ENCODE measurements at places on chromosomes 1 and 21.

GRCh38 chr1:237671262-237671661, 219.5 kb downstream of the ZP4 start:
- DNase-seq: no peak

GRCh38 chr1:76018045-76018444, 56.5 kb upstream of the ST6GALNAC3 start:
- no peak for DNase-seq

GRCh38 chr21:43611598-43612369, 47.5 kb downstream of the HSF2BP start:
- peak; percentile 74 for DNase-seq

DNA sequence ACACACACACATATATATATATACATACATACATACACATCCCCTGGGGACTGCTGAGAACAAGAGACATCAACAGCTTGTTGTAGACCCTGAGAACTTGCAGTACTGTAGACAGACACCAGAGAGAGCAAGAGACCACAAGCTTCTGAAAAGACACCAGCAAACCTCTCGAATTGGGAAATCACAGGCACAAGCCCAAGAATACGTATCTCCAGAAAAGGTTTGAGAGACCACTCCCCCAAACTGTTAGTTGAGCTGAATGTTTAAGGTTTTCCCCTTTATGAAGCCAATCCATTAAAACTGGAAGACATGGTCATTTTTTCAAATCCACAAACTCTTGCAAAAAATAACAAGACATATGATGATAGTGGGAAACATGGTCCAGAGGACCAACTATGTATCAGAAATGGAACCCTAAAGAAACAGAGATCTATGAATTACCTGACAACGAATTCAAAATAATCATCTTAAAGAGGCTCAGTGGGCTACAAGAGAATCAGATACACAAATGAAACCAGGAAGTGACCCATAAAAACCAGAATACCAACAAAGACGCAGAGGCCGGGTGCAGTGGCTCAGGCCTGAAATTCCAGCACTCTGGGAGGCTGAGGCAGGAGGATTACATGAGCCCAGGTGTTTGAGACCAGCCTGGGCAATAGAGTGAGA, 45.1 kb downstream of the SLC2A1 start:
- DNase-seq: peak; percentile 57

GRCh38 chr1:94921977-94922376, 4.9 kb downstream of the CNN3 start:
- no peak for DNase-seq

DNA sequence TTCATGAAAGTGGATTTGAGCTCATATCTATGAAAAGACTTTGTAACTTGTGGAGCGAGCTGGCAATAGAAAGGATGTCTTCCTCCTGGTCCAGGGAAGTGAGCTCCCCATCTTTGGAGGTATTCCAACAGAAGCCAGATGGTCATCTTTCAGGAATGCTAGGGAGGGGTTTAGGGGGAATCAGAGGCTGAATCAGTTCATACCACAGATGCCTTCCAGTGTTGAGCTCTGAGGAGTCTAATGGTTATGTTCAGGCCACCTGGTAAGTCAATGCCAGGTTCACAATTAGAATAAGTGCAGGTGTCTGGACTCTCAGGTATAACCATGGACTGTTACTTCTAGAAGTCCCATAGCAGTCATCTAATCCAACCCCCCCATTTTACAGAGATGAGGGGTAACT, 119.1 kb downstream of the ACTL8 start:
- DNase-seq: no peak

GRCh38 chr1:20416706-20417105, 69.3 kb downstream of the CAMK2N1 start:
- DNase-seq: no peak

- DNase-seq: no peak
Observed at GRCh38 chr1:156118177-156118868, 3.8 kb downstream of the LMNA start.

DNA sequence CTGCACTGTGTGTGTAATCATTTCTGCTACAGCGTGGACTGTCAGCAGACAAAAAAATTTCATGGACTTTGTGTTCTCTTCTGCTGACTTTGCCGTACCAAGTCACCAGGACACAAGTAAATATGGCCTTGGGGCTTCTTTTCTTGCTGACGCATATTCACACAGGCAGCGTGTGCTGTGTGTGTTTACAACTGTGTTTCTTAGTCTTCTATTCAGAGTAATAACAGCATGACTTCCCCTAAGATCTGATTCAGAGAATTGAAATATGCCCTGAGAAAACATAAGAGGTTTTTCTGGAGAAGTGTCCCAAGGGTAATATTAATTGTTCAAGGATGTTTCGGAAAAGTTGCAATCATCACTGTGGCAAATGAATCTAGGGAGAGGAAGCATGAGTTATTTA, 47.1 kb upstream of the DYNLT5 start:
- DNase-seq: no peak

DNA sequence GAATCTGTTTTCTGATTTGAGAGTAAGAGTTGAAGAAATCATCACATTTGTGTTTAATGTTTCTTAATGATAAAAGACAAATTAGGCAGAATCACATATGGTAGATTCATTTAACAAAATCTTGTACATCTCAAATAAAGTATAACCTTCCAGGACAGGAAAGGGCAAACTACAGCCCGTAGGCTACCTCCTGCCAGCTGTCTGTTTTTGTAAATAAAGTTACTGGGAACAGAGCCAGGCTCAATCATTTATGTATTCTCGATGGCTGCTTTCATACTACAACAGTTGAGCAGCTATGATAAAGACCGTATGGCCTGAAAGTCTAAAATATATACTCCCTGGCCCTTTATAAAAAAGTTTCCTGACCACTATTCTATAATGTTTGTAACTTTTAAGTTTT, 204.1 kb downstream of the COL24A1 start:
- no peak for DNase-seq

- no peak for DNase-seq
Observed at GRCh38 chr1:243323491-243323890, 67.7 kb downstream of the SDCCAG8 start.

GRCh38 chr1:230808281-230808872, 59.9 kb downstream of the C1orf198 start:
- DNase-seq: no peak

DNA sequence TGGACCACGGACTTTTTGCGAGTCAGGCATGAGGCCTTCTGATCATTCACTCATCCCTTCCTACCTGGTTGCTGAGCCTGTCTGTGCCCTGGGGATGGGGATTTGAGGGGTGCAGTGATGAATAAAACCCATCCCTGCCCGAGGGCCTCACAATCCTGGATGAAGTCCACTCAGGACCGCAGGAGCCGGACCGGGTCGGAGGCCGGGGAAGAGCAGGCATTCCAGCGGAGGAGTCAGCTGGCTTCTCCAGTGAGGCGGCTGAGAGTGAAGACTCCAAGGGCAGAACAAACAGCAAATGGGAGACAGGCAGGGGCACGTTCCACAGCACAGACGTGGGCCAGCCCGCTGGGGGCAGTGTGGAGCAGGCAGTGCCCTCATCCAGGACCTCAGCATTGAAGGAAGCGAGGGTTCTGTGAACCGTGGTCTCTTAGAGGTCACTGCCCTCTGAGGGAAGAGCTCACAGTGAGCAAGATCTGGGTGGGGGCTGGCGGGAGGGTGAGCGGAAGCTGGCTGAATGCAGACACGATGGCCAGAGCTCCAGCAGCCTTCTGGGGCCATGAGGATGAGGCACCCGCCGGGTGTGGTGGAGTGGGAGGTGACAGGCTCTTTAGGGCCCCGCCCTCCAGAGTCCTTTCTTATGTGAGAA, 10.9 kb upstream of the LRRC3 start:
- no peak for DNase-seq

DNA sequence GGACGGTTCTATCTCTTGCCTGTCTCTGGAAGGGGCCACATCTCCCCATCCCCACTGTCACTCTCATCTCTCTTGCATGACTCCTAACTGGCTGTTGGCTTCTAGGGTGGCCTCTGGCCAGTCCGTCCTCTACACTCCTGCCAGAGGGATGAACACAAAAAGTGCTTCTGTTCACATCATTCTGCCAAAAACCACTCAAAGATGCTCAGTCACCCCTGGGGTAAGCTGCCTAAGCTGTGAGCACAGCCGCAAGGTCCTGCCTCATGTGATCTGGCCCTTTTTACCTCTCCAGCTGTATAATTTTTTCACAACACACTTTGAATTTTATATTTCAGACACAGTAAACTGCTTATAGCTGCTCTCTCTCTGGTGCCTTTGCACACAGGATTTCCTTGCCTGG, 97.6 kb upstream of the CD34 start:
- no peak for DNase-seq

DNA sequence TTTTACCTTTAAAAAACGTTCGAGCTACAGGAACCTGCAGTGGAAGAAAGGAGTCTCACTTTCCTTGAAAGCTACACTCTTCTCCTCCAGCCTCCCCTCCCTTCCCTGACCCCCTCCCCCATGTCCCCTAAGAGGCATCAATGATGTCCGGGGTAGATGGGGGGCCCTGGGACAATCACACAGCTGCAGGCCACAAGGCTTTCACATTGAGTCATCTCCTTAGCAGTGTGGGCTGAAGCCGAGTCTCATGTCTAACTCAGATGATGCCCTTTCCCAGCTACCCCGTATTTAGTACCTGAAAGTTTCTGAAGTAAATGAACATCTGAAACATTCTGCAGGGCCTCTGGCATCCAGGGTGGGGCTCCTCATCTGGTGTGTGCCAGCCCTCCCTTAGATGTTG, 6.3 kb upstream of the GPR25 start:
- no peak for DNase-seq

DNA sequence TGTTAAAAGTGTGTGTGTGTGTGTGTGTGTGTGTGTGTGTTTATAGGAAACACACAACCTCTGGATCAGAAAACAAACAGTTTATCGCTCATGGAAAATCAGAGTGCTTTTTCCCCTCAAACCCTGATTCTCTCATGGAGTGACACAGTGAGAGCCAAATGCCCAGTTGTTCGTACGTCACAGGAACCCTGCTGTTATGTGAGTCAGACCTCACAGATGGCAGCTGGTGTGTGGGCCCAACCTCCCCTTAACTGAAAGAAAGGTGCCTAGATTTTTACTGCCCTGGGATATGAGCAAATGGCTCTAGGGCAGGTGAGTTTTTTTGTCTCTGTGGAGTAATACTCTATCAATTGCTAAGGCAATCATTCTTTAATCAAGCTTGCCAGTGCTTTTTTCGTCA, 1788.1 kb downstream of the BRINP3 start:
- no peak for DNase-seq

DNA sequence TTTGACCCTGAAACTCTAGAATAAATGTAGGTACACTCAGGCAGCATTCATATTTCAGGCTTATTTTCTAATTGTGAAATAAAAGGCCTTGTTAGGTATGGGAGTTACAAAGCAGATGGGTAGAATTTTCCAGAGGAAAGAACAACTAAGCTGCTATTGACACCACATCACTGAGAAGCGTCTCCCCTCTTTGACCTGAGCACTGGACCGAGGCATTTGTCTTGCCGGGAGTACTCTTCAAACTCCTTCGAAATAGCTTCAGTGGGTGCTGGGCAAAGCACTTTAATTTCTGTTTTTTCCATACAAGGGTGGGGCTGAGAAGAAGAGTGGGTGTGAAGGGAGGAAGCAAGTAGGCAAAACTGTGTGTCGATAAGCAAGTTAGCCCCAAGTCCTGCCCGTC, 36.4 kb downstream of the ABCA4 start:
- DNase-seq: no peak

GRCh38 chr1:33986390-33987095, 122.7 kb downstream of the HMGB4 start:
- DNase-seq: no peak

DNA sequence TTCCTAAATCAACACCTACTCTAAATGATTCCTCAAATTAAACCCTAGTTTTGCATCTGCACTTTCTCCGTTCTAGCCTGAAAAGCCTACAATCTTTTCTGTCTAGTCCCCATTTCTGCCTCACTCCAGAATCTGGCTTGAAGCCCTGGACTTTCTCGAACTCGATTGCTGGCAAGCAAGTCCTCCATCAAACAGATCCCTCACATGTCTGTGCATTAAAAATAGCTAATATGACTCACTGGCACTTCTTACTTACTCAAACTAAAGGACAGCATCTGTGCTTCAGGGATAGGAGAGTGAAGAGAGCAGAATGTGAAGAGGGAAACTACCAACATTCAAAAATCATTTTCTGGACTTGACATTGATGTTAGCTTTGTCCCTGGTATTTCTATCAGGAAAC, 51.8 kb upstream of the CXADR start:
- no peak for DNase-seq

DNA sequence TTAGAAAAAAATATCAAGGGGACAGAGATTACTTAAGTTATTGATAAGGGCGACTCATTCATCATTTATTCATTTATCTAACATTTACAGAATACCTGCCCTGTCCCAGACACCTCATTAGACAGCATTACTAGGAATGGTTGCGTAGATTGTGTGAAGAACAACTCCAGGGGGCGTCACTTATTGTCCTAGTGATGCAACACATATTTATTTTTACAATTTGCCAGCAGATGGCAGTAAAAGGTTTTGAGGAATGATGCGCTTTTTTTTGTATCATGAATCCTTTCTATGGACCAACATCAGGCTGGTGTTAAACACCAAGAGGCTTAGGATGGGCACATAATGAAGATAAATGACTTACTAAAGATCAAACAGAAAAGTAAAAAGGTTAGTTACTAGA, 5.5 kb downstream of the NCAM2 start:
- DNase-seq: peak; percentile 30

- no peak for DNase-seq
Observed at GRCh38 chr1:66339944-66340343, 194.0 kb upstream of the SGIP1 start.

Measured in WERI-Rb-1 (cell line).